ENCODE measurements at places on chromosomes 12 and 14.

GRCh38 chr14:89947344-89947743, 7.2 kb downstream of the EFCAB11 start:
- DNase-seq, result no peak

GRCh38 chr12:188910-189621, 24.9 kb downstream of the SLC6A12 start:
- DNase-seq, result no peak

DNA sequence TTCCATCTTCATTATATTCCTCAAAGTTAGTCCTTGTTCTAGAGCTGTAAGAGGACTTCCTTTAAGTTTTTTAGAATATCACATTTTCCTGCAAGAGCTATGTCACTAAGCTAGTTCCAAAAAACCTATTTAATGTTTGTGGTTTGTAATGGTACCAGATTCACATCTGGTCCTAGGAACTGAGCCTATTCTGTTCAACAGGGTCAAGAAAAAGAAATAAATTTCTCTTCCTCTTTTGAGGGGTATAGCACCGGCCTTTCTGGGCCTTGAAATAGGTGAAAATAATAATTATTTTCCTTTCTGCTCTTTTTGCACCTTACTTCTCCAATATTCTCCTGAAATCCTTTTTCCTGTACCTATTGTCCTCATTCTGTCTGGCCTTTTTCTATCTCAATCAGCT, 3.6 kb upstream of the STXBP6 start:
- no peak for DNase-seq

DNA sequence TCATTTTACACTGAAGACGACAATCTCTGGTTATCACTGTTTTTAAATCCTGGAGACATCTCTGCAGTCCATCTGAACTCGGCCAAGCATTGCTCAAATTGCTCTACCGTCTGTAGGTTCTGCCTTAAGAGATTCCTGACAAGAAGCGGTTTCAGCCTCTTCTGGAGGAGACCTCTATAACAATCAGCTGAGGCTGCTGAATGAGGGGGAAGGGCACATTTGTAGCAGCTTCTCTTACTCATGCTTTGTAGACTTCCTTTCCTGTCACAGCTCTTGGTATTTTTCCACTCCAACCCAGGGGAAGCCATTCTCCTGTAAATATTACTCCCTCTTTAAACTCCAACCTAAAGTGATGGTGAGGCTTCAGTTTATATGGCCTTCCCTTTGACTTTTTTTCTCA, 3.0 kb downstream of the ARG2 start:
- no peak for DNase-seq

DNA sequence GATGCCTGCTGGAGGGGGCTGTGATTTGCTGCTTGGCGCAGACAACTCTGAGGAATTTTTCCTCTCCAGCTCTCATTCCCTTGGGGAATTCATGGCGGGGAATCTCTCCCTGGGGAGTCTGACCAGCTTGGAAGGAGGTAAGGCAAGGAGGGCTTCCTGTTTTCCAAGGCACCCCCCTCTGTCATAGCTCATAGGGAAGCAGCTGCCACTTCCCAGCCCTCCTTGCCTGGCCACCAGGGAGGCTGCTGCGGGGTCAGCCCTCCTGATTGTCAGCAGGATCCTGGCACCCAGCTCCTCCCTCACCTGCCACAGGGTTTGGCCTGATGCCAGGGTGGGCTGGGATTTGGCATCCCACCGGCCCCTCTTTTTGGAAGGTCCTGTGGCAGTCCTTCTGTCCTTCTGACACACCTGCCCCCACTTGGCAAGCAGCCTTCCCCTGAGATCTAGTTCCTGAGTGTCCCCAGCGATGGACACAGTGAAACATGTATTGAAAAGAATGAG, 74.9 kb downstream of the TSPAN9 start:
- DNase-seq, result peak; percentile 89

- no peak for DNase-seq
Observed at GRCh38 chr14:104215706-104216334, 77.4 kb downstream of the KIF26A start.

- DNase-seq, result no peak
Observed at GRCh38 chr12:95836630-95837239, 22.0 kb upstream of the SNRPF start.

- DNase-seq, result no peak
Observed at GRCh38 chr12:30679241-30679640, 16.4 kb downstream of the IPO8 start.

- DNase-seq, result no peak
Observed at GRCh38 chr12:70756791-70757190, 119.6 kb upstream of the PTPRB start.

DNA sequence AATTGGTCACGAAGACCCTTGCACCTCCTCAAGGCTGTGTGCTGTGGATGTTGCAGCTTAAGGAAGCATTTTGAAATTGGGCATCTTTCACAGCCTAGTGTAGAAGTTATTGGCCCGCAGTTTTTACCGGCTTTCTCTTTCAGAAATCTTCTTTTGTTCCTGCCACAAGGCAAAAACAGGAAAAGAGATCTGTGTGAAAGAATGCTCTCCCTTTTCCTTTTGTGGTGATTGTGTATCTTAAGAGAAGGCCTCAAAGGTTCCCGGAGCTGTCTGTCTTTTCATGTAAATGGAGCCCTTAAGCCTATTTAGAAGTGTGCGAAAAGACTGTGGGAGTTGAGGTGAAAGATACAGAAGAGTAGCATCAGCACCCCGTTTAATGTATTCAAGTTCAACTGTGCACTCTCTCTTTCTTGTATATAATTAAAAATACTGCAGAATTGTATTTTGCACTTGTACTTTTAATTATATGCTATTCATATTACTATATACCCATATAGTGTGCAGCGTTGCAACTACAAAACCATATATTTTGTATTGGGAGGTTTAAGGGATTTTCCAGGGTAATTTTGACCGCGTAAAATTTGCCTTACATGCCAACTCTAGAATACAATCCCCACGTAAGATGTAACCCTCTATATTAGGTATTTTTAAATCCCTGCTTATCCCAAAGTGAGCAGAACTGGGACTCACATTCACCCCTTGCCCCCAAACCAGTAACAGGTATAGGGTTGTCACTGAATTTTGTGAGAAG, 441.7 kb downstream of the RAD51B start:
- no peak for DNase-seq

DNA sequence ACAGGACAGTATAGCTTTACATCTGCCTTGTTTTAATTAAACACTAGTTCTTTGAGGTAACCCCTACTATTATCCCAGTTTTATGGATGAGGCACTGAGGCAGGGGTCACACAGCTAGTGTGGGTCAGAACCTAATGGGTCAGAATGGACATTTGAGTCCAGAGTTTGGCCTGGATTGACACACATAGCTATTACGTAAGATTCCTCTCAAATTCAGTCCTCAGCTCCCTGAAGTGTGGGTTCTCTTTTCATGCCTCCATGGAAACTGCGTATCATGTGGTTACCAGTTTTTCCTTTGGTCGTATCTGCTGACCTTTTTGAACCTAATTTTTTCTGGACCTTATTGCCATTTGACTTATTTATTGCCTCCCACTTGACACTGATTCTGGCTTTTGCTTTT, 40.4 kb downstream of the PSEN1 start:
- no peak for DNase-seq

GRCh38 chr14:76780875-76781647, 19.8 kb downstream of the VASH1 start:
- DNase-seq, result no peak

Data from chondrocyte (in vitro differentiated cells).